Activated naive CD8-positive, alpha-beta T cell treated with anti-CD3 and anti-CD28 coated beads, Interleukin-2, amount 10 ng/mL, durations not matched to agents 7 days and 5 days (primary cell): ENCODE measurements at places on chromosomes 4 and X. TPM values are rescaled to one million over a fixed set of nuclear protein-coding genes. Genes with fewer than 3 reads are reported as not detected.

DNA sequence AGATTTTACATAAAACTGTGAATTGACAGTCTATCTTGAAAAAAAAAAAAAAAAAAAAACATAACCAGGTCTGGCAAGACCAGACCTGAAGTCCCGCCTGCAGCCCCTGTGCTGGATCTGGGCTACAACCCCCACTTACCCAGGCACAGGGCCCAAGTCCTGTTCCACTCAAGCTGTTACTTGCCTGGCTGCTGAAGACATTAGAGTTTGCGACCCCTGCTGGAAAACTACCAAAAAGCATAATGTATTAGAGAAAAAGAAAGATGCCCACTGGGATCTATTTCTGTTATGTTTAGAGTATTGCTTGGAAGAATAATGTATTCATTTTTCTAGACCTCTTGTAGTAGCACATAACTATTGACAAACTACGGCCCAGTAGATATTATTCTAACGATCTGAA lies 4.7 kb downstream of the HS3ST1 start:
- DNase-seq, result no peak

DNA sequence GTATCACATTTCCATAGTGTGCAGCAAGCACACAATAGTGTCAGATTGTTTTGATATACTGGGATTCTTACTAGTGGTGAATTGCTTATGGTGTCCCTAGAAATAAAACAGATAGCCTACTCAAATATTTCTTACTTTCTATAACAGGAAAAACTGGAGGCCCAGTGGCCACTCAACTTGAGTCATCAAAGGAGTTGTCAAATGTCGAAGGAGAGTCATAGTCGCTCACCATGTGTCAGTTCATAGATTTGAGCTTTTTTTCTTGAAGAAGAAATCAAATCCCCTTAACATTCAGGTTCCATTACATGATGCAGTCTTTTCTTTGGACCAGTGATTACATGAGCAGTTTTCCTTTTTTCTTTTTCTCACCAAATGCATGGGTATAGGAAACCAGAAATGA lies 1271.0 kb downstream of the RAPGEF2 start:
- DNase-seq, result no peak

DNA sequence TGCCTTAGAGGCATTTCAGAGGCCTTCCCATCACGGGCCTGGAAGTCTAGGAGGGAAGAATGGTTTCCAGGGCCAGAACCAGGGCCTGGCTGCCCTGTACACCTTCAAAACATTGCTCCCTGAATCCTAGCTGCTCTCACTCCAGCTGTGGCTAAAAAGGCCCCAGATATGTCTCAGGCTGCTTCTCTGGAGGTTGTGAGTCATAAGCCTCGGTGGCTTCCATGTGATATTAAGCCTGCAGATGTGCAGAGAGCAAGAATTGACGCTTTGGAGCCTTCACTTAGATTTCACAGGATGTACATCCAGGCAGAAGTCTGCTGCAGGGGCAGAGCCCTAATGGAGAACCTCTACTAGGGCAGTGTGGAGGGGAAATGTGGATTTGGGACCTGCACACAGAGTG lies 502.5 kb downstream of the GRXCR1 start:
- no peak for DNase-seq

DNA sequence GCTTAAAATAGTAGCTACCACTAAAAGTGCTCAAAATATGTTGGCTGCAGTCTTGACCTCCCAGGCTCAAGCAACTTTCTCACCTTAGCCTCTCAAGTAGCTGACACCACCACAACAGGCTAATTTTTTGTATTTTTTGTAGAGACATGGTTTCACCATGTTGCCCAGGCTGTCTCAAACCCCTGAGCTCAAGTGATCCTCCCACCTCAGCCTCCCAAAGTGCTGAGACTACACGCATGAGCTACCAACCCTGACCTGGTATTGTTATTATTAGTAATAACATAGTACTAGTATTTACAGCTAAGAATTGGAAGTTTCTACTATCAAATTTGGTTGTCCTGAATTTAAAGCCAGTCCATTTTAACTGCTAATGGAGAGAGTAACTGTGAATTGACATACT lies 18.0 kb downstream of the STAP1 start:
- DNase-seq, result no peak

DNA sequence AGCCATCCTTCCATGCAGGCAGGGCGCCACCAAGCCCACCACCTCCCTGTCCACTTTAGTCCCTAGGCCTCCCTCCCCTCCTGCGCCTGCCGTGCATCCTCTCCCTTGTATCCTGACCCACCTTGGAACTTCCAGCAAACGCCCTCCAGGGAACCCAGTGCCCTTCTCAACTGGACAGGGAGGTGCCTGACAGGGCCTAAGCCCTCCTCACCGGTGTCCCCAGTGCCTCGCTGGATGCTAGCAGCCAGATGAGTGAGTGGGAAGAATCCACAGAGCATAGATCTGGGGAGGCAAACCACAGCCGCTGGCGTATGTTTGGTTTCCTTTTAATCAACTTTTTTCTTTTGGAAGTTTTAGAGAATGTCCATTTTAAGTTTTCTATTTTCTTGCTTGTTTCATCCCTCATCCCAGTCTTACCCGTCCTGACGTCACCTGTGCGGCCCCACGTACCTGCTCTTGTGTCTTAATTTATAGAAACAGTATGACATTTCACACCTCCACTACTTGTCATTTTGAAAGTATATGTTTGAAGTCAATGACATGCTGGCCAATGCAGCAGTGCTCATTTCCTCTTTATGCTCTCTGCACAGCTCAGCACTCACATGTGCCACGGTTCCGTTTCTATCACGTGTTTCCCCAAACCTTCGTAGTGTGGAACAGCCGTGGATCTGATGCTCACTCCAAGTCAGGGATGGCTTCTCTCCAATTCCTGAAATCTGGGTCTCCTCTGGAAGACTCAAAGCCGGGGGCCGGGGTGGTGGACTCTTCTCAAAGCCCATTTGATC lies 3.4 kb upstream of the HMX1 start:
- DNase-seq, result no peak

GRCh38 chr4:128757712-128758111 lies 51.8 kb upstream of the JADE1 start:
- DNase-seq, result no peak

- no peak for DNase-seq
Observed at GRCh38 chrX:5823903-5824302, 404.8 kb downstream of the NLGN4X start.

DNA sequence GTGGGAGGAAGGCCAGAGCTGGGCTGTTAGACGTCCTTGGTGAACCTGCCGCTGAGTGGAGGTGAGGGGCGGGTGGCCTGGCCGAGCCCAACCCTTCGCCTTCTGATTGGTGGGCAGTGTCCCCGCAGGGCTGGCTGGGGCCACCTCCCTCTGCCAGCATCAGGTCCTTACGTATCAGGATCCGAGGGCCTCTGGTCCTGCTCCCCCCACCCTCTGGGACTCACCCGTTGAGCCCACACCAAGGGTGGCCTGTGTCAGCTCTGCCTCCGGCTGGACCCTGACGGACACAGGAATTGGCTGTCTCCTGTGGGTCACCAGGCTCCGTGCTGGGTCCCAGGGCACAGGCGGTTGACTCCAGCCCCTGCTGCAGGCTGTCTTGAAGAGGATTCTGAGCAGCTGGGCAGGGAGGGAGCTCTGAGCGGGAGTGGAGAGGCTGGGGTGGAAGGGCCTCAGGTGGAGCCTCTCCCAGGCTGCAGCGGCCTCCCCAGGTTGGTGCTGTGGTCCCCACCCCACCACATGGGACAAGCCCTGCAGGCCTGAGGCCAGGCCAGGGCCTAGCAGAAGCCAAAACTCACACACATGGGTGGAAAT lies 58.4 kb upstream of the NKX1-1 start:
- DNase-seq, result no peak

- no peak for DNase-seq
Observed at GRCh38 chr4:24657768-24658617, 73.6 kb upstream of the DHX15 start.

- no peak for DNase-seq
Observed at GRCh38 chr4:39406763-39407583, at the start of gene KLB. TSS of gene KLB (plus strand) at chr4:39406930. CDS start at chr4:39406950, 20 bp downstream.

GRCh38 chrX:54494989-54495813 lies 833 bp downstream of the FGD1 start:
- DNase-seq, result peak; percentile 24

DNA sequence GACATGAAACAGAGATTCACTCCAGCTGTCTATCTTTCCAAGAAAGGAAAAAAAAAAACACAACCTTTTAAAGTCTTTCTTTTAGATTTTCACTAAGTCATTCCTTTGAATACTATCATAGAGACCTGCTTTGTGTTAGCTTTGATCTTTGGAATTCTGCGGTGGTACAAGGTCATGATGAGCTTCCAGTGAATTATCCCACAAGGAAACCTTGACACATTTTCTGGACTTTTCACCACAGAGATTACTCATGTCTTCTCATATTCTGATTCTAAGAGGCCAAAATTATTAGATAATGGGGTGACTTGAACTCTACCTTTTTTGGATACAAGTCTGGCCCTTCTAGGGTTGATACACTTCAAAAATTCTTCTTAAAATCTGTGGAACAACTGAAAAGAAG lies 201.6 kb downstream of the PACRGL start:
- no peak for DNase-seq

DNA sequence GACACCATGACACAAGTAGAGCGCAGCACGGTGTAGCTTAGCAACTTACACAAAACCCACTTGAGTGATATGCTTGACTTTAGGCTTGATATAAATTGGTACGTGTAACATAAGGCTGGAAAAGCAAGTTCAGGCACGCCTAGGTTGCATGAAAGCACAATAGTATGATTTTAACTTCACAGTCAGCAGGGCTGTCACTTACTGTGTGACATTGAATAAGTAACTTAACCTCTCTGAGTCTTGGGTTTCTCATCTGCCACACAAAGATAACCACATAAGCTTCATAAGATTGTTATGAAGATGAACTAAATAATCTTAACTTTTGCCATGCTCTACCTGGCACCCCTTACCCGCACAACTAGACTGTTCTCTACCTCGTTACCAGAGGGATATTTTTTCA lies 9.5 kb downstream of the SRD5A3 start:
- DNase-seq, result no peak

DNA sequence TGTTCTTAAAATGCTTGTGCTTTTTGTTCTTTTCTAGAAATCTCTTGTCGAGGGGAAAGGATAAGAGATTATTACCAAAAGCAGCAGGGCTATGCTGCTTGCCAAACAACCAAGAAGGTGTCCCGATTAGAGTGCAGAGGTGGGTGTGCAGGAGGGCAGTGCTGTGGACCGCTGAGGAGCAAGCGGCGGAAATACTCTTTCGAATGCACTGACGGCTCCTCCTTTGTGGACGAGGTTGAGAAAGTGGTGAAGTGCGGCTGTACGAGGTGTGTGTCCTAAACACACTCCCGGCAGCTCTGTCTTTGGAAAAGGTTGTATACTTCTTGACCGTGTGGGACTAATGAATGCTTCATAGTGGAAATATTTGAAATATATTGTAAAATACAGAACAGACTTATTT lies 81.5 kb upstream of the PACRGL start:
- no peak for DNase-seq

DNA sequence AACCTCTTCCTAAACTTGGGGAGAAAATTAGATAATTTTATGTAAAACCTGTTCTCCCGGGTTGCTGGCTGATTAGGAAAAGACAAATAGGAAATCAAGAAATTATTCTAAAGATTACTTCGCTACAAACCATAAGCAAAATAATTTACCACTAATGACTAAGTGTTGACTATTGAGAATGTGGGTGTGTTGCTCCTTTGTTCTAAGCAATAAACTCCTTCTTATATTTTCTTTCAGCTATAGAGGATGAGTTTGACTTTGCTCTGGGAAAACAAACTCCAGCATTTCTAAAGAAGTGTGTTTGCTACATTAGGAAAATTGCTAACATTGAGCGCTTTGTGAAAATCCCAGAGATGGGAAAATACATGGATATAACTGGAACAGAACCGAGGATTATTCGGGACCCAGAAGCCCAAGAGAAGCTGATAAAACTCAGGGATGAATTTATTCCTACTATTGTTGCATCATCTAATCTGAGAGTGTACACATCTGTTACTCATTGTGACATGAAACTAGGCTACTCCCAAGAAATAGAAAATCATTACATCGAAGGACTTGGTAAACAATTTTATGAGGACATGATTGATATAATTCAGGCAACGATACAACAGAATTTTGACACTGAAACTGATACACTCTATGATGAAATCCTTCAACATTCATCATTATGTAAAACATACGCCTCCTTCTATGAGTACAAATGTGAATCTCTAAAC lies 194.2 kb downstream of the NWD2 start:
- no peak for DNase-seq

DNA sequence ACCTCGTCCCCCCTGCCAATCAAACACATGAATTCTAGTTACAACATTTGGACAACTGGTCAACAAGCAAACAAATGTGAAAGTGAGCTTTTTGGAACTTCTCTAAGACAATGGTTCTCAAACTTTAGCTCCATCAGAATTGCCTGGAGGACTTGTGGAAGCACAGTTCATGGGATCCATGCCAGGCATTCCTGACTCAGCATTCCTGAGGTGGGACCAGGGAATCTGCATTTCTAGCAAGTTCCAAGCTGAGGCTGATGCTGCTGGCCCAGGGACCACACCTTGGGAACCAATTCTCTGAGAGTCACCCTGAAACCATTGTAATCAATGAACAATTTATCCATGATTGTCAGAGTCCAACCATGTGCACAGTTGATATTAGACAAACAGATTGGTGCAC lies 43.8 kb upstream of the PRPS2 start:
- no peak for DNase-seq

- no peak for DNase-seq
Observed at GRCh38 chr4:87965501-87965975, 10.0 kb upstream of the SPP1 start.

- no peak for DNase-seq
Observed at GRCh38 chrX:72269671-72270251, 7.3 kb downstream of the RPS4X start.

- DNase-seq, result no peak
Observed at GRCh38 chr4:67465032-67465762, 80.1 kb downstream of the CENPC start.

- no peak for DNase-seq
Observed at GRCh38 chr4:48403358-48403757, 62.0 kb downstream of the SLAIN2 start.

DNA sequence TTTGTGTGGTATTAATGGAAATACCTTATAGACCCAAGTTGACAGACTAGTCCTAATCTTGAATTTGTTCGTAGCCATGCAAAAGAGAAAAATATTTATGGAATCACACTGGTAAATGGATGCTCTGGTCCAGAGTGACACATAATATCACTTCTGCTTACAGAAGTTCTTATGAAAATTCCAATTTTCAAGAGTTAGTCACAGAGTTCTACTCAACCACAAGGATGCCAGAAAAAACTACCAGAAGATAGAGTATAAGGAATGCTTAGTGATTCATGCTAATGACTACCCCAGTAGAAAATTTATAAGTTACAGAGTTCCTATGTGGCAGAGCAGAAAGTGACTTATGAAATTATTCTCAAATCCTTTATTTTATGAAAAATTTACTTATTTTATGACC lies 1384.8 kb downstream of the FAM133A start:
- no peak for DNase-seq

The SASH3 gene
- total RNA-seq, result 241 TPM

The CDS1 gene
- total RNA-seq, result 0.33 TPM

The ARX gene
- not detected for total RNA-seq

The PLK4 gene
- 35.5 TPM for total RNA-seq

The NKX6-1 gene
- total RNA-seq, result not detected

The PARM1 gene
- total RNA-seq, result not detected
